ENCODE measurements at places on chromosomes 5 and 9.

DNA sequence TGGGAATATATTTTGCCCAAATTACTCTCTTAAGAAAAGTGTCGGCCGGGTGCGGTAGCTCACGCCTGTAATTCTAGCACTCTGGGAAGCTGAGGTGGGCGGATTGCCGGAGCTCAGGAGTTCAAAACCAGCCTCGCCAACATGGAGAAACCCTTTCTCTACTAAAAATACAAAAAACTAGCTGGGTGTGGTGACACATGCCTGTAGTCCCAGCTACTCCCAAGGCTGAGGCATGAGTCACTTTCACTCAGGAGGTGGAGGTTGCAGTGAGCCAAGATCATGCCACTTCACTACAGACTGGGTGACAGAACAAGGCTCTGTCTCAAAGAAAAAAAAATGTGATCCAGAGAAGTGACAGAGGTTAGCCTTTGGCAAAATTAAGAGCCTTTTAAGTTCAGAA lies 26.4 kb upstream of the TMEM171 start:
- no peak for DNase-seq

GRCh38 chr5:179209359-179210150 lies 135.7 kb downstream of the ADAMTS2 start:
- no peak for DNase-seq

DNA sequence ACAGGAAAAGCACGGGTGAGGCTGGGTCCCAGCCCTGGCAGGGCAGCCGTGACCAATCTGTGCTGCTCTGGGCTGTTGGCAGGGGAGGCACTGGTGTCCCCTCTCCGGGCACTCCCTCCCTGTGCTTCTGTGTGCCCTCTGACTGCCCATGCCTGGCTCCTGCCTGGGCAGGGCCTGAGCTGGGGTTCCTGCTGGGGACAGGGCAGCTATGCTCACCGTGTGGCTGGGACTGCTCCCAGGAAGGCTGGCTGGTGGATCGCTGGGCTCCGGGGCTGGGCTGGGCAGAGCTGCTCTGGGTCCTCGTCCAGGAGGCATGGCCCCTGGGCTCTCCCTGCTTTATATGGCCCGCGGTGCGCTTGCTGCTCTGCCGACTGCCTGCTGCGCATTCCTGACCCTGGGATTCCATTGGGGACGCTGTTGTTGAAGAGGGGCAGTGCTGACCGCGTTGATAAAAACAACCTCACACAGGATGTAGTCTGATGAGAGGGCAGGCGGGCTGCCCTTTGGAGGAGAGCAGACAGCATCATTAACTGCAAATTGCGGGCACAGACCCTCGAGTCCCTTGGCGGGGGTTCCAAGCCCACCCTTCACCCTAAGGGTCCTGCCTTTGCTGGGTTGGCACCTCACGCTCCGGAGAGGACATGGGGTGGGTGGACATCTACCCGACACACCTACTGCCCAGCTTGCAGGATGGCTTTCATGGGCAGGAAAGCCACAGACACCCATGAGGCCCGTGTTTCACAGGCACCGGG lies 955 bp downstream of the QRFP start:
- DNase-seq = no peak

- no peak for DNase-seq
Measured at GRCh38 chr9:15298362-15298761, 8.7 kb downstream of the TTC39B start.

GRCh38 chr5:140965905-140966292 lies 377 bp upstream of the PCDHAC2 start:
- no peak for DNase-seq

DNA sequence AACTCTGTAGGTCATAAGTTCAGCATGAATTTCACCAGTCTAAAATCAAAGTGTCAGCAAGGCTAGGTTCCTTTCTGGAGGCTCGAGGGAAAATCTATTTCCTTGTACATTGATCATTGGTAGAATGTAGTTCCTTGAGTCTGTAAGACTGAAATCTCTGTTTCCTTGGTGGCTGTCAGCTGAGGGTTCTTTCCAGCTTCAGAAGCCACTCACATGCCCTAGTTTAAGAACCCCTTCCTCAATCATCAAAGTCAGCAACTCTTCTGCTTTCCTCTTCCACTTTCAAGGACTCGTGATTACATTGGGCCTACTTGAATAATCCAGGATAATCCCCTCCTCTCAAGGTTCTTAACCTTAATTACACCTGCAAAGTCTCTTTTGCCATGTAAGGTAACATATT lies 4.9 kb upstream of the SCAMP1 start:
- DNase-seq = no peak

DNA sequence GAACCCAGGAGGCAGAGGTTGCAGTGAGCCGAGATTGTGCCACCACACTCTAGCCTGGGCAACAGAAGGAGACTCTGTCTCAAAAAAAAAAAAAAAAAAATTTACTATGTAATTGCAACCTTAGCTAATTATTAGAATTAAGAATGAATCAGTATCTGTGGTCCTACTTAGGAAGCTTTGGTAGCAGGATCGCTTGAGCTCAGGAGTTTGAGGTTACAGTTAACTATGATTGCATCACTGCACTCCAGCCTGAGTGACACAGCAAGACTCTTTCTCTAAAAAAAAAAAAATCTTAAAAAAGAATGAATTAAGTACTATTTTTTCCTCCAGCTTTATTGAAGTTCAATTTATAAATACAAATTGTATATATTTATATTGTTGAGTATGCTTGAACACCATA lies 16.7 kb downstream of the NDUFAF2 start:
- no peak for DNase-seq

- DNase-seq = no peak
Measured at GRCh38 chr5:108728566-108729241, 19.0 kb upstream of the FER start.

- no peak for DNase-seq
Measured at GRCh38 chr9:2755285-2755684, 38.0 kb downstream of the KCNV2 start.

DNA sequence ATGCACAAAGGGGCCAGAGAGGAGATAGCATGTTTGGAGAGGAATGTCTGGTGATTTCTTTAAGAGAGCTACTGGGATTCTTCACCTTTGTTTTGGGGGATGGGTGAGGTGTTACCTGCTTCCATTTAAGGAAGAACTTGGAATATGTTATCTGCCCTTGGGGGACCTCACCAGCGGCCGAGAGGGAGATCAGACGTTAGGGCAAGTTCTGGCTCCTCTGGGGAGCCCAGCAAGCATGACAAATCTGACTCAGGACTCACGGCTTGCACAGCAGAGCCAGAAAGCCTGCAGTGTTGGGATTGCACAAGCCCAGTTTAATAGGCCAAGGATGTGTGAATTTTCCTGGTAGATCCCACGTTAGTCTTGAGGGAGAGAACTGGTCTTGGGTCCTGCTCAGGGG lies 40.3 kb downstream of the SLC28A3 start:
- DNase-seq = no peak

DNA sequence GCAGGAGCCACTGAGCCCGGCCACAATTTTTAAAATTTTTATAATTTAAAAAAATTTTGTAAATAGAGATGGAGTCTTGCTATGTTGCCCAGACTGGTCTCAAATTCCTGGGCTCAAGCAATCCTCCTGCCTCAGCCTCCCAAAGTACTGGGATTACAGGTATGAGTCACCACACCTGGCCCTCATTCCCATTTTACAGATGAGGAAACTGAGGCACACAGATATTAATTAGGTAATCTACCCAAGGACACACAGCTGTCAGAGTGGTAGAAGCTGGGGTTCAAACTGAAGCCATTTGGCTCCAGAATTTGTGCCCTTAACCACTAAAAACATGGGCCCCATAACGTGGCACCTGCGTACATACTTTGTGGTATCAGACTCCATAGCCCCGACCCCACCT lies 7.5 kb downstream of the TRUB2 start:
- DNase-seq = no peak

Data from esophagus squamous epithelium (tissue), 5 donors.